ENCODE measurements at places on chromosomes 2 and 18.

DNA sequence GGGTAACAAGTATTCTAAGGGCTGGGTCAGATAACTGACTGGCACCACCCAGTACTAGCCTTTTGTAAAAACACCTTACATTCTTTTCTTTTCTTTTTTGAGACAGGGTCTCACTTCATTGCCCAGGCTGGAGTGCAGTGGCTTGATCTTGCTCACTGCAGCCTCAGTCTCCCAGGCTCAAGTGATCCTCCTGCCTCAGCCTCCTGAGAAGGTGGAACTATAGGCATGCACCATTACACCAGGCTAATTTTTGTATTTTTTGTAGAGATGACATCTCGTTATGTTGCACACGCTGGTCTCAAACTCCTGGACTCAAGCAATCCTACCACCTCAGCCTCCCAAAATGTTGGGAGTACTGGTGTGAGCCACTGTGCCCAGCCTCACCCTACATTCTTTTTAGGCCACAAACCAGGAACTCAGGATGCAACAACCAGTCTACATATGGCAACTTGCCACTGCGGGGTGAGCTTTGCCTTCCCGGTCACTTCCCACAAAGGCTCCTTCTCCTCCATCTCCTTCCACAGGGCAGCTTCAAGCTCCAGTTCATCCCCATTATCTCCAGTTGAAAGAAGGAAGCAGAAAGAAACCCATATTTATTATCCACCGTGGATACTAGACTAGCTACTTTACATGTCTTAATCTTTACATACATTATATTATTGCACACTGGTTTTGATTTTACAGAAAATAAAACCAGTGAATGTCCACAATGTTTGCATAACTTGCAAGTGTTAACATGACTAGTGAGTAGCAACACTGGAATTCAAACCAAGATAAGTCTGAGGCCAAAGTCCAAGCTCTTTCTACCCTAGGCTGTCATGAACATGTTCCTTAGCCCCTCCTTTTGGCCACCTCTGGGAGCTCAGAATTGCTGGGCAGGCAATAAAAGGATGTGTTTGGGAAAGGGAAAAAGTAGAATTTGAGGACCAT lies 23.7 kb upstream of the AP1S3 start:
- DNase-seq = no peak

DNA sequence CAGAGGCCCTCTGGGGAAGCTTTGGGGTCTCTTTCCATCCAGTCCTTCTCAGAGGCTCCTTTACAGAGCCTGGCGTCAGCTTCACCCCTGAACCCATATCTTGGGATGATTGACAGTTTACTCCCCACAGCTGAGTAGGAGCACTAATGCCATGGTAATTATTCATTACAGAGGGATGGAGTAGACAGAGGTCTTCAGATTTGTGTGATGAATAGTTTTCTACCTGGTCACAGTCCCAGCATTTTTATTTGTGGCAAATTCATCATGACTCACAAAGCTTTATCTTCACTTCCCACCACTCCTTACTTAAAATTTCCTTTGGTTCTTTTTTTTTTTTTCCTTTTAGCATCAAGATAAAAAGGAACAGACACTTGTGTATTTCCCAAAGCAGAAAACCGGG lies 104.2 kb downstream of the CCDC85A start:
- DNase-seq = no peak

DNA sequence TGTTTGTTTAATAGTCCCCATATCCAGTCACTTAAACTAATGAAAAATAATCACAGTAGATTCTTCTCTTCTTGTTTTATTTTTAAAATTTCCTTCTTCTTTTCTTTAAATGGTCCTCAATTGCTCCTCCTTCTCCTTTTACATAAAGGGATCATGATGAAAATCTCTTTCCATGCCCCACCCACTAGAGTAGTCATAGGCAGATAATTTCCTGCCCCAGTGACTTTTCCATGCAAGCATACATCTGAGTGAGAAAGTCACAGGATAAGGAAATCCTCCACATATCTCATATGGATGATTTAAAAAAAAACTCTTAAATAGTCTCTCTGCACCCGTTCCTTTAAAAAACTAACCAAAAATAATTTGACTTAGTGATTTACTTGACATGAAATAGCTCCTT lies 552.3 kb upstream of the SETBP1 start:
- no peak for DNase-seq

- no peak for DNase-seq
Observed at GRCh38 chr2:20168048-20168726, 56.7 kb downstream of the SDC1 start.

GRCh38 chr2:133562558-133562957 lies 5.7 kb downstream of the NCKAP5 start:
- no peak for DNase-seq

Measured in HL-60 (cell line).